ENCODE measurements at places on chromosomes 16 and 17.

- DNase-seq: no peak
Measured at GRCh38 chr17:43914451-43914850, 7.1 kb upstream of the MPP2 start.

GRCh38 chr17:78624324-78625151, 47.3 kb upstream of the DNAH17 start:
- DNase-seq: no peak

DNA sequence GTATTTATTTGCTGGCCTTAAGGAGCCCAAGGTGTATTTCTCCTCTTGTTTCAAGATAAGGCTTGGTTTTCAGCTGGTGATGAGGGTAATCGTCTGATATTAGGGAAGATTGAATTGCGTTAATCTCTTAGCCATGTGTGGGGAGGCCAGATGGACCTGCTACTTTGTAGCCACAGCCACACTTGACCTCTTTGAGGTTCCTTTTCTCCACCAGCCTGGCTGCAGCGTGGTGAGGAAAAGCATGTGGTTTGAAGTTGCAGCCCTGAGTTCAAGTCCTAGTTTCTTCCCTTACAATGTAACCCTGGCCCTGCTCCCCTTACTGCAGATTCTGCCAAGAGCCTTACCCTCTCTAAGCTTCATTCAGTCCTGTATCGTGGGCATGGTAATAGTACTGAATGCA, 3.1 kb downstream of the MINK1 start:
- DNase-seq: no peak

DNA sequence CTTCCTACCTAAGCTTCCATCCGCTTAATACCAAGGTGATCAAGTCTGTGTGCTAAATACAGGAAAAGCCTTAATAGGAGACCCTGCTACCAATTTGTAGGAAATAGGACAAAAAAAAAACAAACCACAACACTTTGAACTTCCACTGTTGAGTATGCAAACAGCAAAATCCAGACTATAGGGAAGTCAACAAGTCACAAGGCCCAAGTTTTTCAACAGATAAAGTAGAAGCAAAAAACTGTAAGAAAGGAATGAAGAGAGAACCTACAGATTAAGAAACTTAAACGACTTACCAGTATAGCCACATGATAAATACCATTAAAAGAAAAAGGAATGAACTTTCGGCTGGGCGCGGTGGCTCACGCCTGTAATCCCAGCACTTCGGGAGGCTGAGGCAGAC, 7.4 kb downstream of the USP22 start:
- no peak for DNase-seq

- peak; percentile 67 for DNase-seq
Measured at GRCh38 chr16:30615358-30616091, 5.3 kb upstream of the ZNF689 start.

DNA sequence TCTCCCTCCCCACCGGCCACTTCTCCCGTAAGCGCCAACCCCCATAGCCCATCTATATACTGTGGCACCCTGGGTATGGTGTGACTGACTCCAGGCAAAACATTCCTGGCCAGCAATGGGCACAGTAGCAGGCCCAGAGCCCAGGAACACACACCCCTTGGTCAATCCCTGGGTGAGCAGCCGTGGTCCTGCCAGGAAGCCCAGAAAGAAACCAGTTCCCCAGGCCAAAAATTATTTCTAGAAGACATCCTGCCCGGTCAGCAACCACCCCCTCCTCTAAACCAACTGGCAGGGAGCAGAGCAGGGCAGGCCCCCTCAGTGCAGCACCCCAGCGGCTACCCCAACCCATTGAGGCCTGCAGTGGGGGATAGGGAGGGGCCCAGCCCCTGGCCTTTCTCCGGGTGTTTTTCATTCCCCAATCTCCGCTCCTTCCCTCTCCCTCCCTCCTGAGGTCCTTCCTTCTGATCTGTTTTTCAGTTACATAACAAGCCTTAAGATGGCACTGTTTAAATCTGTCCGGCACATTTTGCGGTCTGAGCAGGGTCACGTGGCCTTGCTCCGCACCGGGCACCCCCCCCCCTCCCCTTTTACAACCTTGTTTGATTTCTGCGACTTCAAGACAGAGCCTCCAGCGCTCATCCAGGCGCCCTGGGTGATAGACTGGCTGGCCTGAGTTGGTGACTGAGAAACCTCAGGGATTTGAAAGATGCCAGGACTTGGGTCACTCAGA, 2.0 kb downstream of the NPTX1 start:
- no peak for DNase-seq

DNA sequence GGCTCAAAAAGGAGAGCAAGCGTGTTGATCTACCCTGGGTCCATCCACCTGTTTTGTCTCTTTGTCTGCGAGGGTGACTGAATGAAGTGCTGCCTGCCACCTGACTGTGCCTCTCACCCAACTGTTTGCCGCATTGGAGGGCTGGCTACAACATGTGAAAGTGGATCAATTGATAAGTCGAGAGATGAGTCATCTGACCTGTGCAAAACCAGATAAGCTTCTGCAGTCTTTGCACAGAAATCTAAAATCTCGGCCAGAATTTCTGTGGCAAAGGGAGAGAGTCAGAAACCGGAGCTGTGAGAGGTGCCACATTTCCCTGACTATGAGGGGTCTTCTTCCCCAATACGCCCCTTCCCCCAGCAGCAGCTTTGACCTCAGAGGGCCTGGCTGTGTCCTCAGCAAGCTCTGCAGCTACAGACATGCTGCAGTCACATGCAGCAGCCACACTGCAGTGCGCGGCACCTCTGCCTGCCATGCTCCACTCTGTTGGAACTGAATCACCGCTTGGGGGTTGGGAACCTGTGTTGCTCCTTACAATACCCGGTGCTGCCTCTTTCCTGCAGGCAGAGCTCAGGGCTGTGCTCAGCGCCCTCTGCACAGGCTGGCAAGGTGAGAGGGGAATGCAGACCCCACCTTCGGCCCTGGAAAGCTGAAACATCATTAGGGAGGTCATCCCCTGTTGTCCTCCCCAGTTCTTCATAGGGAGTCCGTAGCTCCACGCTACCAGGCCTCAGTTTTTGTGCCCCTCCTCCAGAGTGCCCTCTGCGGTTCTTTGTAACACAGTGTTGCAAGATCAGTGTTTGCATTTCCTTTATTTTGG, 16.2 kb upstream of the HAS3 start:
- DNase-seq: no peak

DNA sequence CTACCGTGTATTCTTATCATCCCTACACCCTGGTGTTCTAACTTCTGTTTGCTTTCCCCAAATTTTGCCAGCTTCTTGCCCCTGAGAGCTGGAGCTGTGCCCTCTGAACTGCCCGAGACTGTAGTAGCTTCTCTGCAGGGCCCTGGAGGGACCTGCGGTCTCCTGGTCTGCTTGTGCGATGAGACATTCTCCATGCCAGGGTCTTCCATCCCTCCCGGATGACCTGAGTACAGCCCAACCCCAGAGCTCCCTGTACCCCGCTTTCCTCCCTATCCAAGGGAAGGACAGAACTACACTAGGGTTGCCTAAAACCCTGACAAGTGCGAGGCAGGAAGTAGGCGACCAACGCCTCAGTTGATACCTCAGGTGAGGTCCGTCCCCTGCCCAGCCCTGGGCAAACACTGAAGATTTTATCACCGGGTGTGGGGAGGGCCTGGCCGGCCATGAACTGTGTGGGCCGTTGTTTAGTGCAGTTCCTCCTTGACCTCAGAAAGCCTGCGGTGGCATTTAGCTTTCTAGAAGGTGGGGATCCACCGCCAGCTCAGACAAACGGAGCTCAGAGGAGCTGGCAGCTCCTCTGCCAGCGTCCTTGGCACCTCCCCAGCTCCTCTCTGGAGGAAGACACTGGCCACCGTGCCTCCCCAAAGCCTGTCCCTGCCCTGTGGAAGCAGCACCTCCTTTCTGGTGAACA, 13.7 kb downstream of the CANT1 start:
- DNase-seq: no peak

GRCh38 chr17:17079336-17079735, 37.1 kb downstream of the MPRIP start:
- DNase-seq: no peak

- DNase-seq: no peak
Measured at GRCh38 chr17:69275751-69276150, 47.1 kb upstream of the ABCA10 start.

DNA sequence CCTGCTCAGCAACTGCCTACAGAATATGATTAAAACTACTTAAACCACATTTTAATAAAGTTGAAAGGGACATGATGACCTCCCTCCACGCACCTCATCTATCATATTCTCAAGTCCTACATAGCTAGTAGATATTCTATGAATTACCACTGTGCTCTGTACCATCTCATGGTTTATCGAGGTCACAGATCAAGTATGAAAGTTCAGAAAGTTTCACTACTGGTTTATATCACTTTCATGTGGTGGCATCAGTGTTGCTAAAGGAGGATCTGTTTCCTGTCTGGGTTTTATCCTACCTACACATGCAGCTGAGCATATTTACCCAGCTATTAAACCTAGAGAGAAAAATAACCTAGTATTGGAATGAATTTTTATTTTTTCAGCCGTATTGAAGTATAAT, 214.9 kb upstream of the MON1B start:
- no peak for DNase-seq

DNA sequence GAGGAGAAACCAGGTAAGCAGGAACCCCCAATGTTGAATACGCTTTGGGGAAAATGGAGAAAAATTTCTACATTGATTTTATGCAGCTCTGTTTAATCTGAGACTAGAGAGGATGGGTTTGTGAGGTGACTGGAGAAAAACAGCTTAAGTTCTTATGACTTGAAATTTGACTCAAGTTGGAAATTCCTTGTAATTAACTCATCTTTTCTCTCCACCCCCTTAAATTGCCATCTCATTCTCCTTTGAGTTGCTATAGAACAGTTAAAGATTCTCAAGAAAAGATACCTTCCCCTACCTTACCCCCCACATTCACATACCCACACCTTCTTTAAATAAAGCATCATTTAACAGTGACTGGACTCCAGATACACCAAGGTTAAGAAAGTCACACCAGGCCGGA, 24.2 kb downstream of the ZNRF1 start:
- no peak for DNase-seq

DNA sequence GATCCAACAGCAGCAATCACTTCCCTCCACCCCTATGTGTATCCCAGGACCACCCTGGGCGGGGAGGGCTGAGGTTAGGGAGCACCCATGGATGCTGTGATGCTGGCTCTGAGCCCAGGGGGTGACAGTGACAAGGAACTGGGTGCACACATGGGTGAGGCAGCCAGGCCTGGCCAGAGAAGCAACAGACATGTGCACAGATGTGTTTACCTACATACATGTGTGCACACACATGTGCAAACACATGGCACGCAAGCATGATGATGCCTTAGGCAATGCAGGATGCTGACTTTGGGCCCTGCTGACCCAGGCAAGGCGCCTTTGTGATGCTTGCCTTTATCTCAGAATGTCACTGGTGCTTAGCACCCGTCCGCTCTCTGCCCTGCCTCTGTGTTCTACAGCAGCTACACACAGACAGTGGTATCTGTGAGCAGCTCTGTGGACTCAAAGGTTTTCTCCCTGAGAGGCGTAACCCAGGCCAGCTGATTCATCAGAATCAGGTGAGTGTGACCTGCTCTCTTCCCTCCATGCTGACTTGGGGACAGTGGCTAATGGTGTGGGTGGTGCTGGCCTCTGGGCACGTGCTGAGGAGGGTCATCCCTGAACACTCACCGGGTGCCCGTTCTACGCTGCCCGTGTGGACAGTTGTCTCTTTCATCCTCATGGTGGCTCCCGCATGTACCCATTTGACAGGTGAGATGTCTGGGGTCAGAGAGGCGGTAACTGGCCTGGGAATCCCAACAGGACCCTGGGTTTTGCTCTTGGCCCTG, 38.5 kb upstream of the KSR1 start:
- no peak for DNase-seq

- no peak for DNase-seq
Measured at GRCh38 chr16:70437582-70438557, 1.0 kb downstream of the ST3GAL2 start.

DNA sequence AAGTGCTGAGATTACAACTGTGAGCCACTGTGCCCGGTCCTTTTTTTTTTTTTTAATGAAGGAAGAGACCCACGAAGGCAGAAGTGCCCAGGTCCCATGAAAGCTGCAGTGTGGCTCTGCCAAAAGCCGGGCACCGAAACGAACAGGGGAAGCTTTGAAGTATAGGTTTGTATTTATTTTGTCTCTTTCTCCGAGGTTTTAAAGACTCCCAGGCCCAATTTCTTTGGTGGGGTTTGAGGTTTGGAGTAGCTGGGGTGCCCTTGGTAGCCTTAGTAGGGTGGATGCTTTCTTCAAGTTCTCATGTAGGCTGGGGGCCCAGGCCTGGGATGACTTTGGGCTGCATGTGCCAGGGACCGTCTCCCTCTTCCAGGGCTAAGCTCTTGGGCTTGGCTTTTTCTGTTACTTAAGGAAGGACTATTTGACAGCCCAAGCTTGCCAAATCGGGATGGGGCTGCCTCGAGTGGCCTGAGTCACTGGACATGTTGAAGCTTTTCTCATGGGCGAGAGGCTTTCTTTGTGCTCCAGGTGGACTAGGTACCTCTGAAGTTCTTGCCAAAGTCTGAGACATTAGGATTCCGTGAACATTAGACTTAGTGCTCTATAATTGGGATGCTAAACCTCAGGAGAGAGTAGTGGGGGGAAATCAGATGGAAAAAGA, 66.3 kb downstream of the WIPI1 start:
- no peak for DNase-seq

GRCh38 chr16:67311607-67312488, 14.7 kb downstream of the KCTD19 start:
- no peak for DNase-seq

DNA sequence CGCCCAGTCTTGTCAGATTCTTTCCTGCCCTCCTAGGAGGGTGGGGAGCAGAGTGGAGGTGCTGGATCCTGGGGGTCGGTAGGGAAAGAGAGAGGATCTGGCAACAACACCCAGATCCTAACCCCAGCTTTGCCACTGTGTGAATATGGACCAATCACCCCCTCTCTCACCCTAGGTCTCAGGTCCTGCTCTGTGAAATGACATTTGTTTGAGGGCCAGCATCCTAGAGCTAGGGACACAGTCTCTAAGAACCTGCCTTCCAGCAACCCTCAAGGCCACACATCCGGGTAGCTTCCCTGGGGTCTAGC, 28.4 kb upstream of the MAP3K14 start:
- DNase-seq: no peak

GRCh38 chr16:349211-349610, 3.3 kb downstream of the AXIN1 start:
- DNase-seq: no peak

DNA sequence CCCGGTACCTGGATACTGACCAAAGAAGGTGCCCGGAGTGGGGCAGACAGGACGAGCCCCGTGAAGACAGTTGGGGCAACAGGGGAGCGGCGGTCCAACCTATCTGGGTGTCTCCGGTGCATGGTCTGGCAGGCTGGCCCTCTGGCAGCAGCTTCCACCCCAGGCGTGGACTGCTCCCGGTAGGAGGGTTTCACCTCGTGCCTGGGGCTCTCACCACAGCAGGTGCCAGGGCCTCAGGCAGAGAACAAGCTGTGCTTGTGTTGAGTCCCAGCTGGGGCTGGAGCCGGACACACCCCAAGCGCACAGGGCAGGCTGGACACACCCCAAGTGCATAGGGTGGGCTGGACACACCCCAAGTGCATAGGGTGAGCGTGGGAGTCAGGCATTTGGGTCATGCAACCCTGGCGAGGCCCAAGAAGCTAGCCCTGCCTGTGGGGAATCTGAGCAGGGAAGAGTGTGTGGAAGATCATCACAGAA, 1.5 kb upstream of the FBXL16 start:
- no peak for DNase-seq

Measured in T-helper 9 cell (primary cell).